ENCODE measurements at places on chromosomes 3 and 15. TPM values are rescaled to one million over a fixed set of nuclear protein-coding genes. Genes with fewer than 3 reads are reported as not detected.

MORC1 gene
- polyA plus RNA-seq, result not detected

IGSF10 gene
- not detected for polyA plus RNA-seq

CCDC9B gene
- polyA plus RNA-seq, result 0.03 TPM

ACKR4 gene
- polyA plus RNA-seq, result 0.08 TPM

ADAMTS17 gene
- not detected for polyA plus RNA-seq

SLC28A2 gene
- polyA plus RNA-seq, result 0.09 TPM

GPR15 gene
- 150 TPM for polyA plus RNA-seq

IL20RB gene
- polyA plus RNA-seq, result 0.21 TPM

DLL4 gene
- polyA plus RNA-seq, result not detected

BTLA gene
- polyA plus RNA-seq, result 65.7 TPM

PTX3 gene
- polyA plus RNA-seq, result 0.11 TPM

All from GM12878 (cell line).